ENCODE measurements at places on chromosomes 12 and 14.

DNA sequence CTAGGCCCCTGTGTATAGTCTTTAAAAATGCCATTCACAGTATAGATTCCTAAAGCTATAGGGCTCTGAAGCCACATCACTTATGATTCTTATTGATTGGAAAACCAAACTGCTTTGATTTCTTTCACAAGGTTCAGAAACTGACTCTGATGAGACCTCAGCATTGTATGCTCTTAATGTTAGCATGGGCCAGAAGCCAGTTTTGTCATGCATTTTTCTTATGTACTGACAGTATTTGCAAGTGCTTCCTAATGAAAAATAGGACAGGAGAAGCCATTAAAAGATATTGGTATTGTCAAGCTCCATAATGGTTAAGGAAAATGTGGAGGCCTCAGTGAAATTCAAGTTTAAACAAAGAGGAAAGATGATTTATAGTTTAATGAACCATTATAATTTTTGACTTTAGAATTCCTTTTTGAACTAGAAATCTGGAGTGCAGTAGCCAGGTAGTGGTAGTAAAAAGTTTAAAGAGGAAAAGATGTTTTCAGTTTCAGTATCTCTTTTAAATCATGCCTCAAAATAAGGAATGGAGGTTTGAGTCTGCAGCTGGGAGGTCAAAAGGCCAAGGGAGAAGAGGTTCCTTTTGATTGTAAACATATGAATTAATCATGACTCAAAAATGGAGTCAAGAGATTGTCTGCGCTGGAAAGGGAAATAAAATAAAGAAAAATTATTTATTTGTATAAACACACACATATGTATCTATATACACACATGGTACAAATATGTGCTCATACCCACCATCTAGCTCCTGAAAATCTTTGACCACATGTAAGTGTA, 388.1 kb upstream of the PRICKLE1 start:
- DNase-seq: no peak

DNA sequence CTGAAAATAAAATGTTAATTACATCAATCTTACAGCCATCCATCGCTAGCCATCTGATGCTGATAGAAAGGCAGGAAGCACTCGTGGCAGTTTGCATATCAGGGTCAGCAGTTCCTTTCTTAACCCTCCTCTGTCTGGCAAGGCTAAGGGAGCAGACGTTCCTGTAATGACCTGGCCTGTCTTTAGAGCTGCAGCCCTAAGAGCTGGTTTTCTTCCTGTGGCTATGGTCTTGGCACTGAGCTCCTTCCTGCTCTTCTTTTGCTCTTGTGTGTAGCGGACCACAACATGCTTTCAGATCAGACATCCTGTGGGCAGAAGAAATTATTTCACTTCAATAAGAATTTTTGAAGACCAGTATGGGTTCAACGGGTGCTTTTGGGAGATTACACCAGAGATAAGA, 170.4 kb downstream of the DAD1 start:
- DNase-seq: no peak

GRCh38 chr12:116390401-116391335, 113.2 kb upstream of the MED13L start:
- no peak for DNase-seq

- no peak for DNase-seq
These were observed 470.6 kb downstream of the EGLN3 start for GRCh38 chr14:33480071-33480886.

DNA sequence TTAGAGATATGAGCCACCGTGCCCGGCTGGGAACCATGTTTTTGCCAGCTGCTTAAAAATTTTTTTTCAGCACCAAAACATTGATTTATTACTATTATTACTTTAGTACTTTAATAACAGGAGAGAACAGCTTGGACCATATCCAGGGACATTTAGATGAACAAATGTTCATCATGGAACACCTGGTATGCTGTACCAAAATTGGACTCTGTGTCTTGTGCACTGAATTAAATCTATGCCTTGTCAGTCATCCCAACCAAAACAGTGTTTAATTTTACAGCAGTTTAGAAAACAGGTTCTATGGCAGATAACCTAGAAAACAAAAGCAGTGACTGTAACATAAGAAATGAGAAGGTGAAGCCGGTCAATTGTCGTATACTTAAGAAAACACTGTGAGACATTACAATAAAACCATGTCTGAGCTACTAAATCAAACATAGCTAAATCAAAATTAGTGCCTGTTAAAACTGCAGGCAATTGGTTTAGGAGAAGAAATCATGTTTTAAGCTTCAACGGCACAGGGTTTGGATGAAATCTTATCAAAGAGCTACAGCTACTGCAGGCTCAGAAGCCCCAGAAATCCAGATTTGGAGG, 58.2 kb upstream of the PYGL start:
- no peak for DNase-seq

DNA sequence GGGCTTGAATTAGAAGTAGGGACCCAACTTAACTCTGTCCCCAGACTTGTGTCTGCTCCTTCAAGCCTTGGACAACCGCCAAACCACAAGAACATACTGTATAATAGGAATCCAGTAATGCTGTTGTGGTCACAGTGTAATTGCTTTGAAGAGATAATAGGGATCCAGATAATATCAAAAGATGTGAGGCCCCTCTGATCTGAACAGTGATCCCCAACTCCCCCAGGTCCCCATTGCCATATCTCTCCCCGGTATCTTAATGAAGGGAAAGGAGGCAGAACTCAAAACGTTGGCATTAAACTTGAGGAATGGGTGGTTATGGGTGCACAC, 8.5 kb upstream of the PLEKHH1 start:
- no peak for DNase-seq

GRCh38 chr14:23468704-23469126, 788 bp upstream of the NGDN start:
- no peak for DNase-seq

GRCh38 chr14:77037938-77038568, 9.5 kb upstream of the IRF2BPL start:
- no peak for DNase-seq

- no peak for DNase-seq
These were observed 112.5 kb downstream of the ETV6 start for GRCh38 chr12:11761869-11762567.

- DNase-seq: no peak
These were observed 32.0 kb upstream of the CIPC start for GRCh38 chr14:77065851-77066577.

- no peak for DNase-seq
These were observed 62.4 kb downstream of the PUS7L start for GRCh38 chr12:43696154-43696553.

DNA sequence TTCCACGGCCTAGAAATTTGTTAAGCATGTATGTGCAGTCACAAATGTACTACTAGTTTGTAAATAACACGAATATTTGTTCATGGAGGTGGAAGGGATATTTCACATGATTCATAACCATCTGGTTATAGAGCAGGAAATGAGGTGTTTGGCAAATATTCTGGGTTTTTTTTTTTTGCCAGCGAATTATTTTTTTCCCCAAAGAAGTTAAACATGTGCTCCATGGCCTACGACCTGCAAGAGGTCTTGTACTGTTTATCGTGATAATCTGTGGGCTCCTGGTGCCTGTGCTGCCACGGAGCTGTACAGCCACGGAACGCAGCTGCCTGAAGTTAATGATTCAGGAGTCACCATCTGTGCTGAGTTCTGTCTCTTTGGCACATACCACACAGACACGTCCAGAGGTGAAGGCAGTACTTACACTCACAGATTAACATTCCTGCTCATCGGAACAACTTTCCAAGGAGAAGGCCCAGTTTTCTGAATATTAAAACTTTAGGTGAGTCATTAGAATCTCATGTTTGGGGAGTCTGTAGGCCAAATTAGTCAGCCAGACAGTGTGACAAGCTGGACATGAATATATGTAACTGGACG, 156.3 kb downstream of the TMX1 start:
- no peak for DNase-seq

GRCh38 chr12:52033446-52034140, 17.6 kb upstream of the NR4A1 start:
- no peak for DNase-seq

DNA sequence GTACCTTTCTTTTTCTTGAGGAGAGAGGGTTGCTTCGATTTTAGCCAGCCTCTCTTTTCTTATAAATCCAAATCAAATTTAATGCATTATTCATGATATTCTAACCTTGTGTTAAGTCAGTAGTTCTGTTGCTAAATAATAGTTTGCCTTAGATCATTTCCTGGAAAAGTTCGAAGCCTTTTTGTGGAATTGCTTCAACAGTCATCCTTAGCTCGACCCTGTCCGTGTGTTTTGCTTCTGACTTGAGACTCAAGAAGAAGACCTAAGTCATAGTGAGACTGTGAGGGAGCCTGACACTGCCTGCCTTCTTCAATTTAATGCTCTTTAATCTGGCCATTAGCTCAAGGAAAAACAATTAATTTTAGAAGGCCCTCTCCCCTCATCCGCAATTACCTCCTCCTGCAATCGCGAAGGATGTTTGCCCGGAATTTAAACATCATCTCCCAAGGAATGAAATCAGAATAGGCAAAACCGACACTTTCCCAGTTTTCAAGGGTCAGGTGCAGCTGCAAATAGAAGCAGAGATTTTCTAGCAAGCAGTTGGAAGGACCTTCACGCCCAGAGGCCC, 453 bp upstream of the SLC4A8 start:
- no peak for DNase-seq

- DNase-seq: no peak
These were observed 5.4 kb upstream of the KIF26A start for GRCh38 chr14:104132981-104133380.

DNA sequence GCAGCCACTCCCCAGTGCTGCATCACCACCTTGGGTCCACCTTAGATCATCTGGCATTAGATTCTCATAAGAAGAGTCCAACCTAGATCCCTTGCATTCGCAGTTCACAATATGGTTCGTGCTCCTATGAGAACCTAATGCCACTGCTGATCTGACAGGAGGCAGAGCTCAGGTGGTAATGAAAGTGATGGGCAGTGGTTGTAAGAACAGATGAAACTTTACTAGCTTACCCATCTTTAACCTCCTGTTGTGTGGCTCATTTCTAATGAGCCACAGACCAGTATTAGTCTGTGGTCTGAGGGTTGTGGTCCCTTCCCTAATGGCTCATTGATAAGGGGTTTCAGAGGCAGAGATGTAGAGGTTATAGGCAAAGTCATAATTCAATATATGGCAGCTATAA, 615.9 kb upstream of the MIS18BP1 start:
- no peak for DNase-seq

- peak; percentile 84 for DNase-seq
These were observed 986.3 kb upstream of the TMEM132C start for GRCh38 chr12:127280393-127281275.

All from stimulated activated CD4-positive, alpha-beta T cell treated with anti-CD3 and anti-CD28 coated beads, Interleukin-4, amount 100 ng/mL, for 48 hours (primary cell).